ENCODE measurements at places on chromosomes 4 and X.

- DNase-seq, result no peak
Measured at GRCh38 chrX:1419545-1420355, 27.8 kb upstream of the SLC25A6 start.

DNA sequence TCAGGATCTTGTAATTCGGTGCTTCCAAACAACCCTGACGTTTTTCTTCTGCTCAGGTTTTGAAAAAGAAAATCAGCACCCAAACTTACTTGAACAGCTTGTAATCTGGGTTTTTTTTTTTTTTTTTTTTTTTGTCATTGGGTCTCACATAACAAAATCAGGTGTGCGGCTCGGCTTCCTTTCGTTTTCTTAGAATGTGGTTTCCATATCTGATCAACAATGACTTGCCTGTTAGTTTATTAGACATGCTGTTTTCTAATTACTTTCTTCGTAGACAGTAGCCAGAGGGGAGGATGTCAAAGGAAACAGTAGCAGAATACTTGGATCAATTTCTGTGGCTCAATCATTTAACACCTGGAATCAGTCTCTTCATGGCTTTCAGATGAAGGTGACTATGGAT lies 890 bp upstream of the FREM3 start:
- DNase-seq, result no peak

- DNase-seq, result peak; percentile 75
Measured at GRCh38 chr4:77104791-77105540, 29.2 kb upstream of the CCNI start.

- DNase-seq, result no peak
Measured at GRCh38 chr4:113144091-113144490, 94.6 kb downstream of the ANK2 start.

GRCh38 chrX:14505648-14506047 lies 23.7 kb upstream of the GLRA2 start:
- no peak for DNase-seq
